NCI-H146 (cell line): ENCODE measurements at places on chromosomes 16 and 17.

- DNase-seq = peak; percentile 98
Observed at GRCh38 chr17:30104575-30105339, 11.9 kb upstream of the NSRP1 start.

GRCh38 chr16:27899736-27900135 is 163.8 kb downstream of the GSG1L start:
- DNase-seq = no peak

GRCh38 chr16:53334581-53334980 is 99.7 kb upstream of the RBL2 start:
- DNase-seq = no peak

DNA sequence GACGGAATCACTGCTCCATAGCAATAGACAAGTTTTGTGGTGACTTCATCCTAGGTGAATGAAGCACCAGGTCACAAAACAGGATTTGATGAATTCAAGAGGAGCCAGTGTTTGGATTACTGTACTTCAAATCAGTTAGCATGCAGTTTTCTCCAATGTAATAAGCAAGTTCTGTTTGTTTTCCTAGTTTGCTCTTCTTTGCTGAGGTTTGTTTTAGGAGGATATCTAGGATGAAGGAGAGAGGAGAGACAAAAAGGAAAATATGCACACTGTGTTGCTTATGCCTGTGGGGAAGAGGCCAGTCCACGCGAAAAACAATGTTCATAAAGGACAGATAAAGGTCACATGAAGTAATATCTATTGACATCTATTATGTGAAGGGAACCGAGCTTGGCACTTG is 9.0 kb downstream of the KRT37 start:
- no peak for DNase-seq

GRCh38 chr16:19649980-19650379 is 68.0 kb downstream of the KNOP1 start:
- DNase-seq = peak; percentile 16

GRCh38 chr17:35791681-35792350 is 3.6 kb downstream of the MMP28 start:
- no peak for DNase-seq

GRCh38 chr16:69566981-69567680 is 1.4 kb downstream of the NFAT5 start:
- DNase-seq = peak; percentile 22

DNA sequence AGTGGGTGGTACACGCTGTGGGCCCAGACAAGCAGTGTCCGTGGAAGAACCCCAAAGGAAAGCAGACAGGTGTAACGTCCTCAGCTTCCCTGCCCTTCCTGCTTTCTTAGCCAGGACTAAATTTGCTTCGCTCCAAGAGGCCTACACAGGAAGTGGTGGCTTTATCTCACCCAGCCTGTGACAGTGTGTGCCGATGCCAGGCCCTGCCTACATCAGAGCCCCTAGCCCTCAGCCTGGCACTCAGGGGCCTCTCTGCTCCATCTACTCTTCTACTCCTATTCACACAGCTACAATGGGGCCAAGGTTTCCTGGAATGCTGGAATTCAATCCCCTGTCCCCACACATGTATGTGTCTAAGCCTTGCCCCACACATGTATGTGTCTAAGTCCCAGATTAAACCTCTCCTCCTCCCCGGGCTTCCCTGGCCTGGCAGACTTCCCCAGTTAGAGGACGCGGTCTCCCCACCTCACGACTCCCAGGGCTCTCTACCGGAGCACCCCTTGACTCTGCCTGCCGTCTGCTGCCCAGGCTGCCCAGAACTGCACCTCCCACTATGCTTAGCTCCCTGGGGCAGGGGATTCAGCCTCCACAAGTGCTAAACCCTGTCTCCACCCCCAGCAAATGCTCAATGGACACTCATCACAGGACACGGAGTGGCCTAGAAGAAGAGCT is 8.2 kb downstream of the PGAP3 start:
- no peak for DNase-seq

DNA sequence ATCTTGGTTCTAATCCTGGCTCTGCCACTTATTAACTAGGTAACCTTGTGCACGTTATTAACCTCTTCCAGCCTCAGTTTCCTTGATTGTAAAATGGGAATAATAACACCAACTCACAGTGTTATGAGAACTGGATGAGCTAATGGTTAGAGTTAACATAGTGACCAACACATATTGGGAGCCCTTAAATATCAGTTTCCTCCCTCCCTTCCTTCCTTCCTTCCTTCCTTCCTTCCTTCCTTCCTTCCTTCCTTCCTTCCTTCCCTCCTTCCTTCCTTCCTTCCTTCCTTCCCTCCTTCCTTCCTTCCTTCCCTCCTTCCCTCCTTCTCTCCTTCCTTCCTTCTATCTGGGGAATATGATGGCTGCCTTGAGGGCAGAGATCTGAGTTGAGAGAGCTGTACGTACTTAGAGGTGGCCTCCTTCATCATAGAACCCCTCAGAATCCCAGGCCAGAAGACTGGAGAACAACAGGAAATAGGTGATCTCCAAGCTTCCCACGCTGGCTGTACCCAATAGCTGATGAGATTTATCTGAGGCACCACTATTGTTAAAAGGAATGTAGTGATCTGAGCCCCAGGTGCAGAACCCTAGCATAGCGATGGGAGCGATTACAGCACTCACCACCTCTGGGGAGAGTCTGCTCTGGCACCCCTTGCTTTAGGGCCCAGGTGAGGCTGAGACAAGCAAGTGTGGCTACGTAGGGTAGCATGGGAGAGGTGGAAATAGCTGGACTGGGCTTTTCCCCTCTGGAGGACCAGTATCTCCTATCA is 26.2 kb downstream of the CCR7 start:
- no peak for DNase-seq

GRCh38 chr17:74852237-74853047 is 7.2 kb downstream of the GRIN2C start:
- DNase-seq = peak; percentile 94

GRCh38 chr17:27038676-27039075 is 255.2 kb upstream of the WSB1 start:
- no peak for DNase-seq

GRCh38 chr17:68599091-68599490 is 2.1 kb downstream of the FAM20A start:
- DNase-seq = no peak

- DNase-seq = peak; percentile 34
Observed at GRCh38 chr17:8117367-8117979, 841 bp downstream of the ALOXE3 start.

GRCh38 chr17:6453279-6454024 is 9.2 kb downstream of the PIMREG start:
- DNase-seq = peak; percentile 18

DNA sequence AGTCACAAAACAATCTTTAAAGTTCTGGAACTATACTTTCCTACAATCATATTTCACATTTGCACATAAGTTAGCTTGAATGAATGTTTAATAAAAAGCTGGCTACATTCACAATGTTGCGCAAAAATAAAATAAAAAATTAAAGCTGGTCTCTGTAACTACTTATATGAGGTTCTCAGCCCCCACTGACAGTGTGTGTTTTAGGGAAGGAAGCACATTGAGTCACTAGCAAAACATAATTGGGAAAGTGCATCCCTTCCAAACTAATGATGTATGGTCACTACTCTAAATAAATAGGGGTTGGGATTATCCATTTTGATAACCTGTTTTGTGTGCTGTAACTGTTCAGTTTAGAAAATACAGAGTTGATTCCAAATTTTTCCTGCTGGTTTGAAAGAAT is 251.9 kb downstream of the IRX3 start:
- no peak for DNase-seq

- DNase-seq = no peak
Observed at GRCh38 chr17:8900207-8900606, 32.7 kb upstream of the PIK3R6 start.

DNA sequence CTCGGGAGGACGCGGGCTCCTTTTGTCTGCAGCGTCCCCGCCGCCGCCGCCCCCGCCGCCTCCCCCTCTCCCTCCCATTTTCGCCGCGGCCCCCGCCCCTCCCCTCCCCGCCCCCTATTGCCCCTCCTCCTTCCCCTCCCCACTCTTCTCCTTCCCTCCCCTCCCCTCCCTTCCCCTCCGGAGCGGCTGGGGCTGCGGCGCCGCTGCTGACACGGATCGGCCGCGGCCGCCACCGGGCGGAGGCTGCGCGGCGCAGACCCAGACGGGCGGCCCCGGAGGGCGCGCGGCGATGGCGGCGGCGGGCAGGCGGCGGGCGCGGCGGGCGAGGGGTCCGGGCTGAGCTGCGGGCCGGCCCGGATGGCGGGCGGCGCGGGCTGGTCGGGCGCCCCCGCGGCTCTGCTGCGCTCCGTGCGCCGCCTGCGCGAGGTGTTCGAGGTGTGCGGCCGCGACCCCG is at the start of gene RAB11FIP4:
Gene RAB11FIP4, plus strand, starts transcription at position 180 of the 454 bp plus-strand sequence. Its CDS starts 178 bp downstream, at position 358.
- peak; percentile 66 for DNase-seq

GRCh38 chr17:38498353-38498752 is 70.1 kb downstream of the ARHGAP23 start:
- DNase-seq = no peak

DNA sequence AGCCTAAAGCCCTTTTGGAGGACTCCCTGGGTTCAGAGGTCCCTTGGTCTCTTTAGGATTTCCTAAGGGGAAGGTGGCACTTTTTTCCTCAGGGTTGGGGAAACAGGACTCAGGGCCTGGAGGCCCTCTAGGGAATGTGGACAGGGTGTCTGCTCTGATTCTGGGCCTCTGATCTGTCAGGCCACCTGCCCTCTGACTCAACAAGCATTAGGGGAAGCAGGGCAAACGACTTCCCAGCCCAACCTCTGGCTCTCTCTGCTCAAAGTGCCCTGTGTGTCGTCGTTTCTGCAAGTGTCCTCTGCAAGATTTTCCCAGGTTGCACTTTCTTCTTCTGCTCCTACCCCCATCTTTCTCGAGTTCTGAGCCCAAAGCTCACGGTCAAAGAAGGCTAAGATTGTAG is 6.6 kb upstream of the IGFBP4 start:
- no peak for DNase-seq

GRCh38 chr17:21162394-21162775 is 35.6 kb downstream of the DHRS7B start:
- DNase-seq = no peak

GRCh38 chr16:78786635-78787034 is 687.2 kb downstream of the WWOX start:
- DNase-seq = no peak

GRCh38 chr16:89811321-89811720 is 5.1 kb downstream of the FANCA start:
- DNase-seq = peak; percentile 90

DNA sequence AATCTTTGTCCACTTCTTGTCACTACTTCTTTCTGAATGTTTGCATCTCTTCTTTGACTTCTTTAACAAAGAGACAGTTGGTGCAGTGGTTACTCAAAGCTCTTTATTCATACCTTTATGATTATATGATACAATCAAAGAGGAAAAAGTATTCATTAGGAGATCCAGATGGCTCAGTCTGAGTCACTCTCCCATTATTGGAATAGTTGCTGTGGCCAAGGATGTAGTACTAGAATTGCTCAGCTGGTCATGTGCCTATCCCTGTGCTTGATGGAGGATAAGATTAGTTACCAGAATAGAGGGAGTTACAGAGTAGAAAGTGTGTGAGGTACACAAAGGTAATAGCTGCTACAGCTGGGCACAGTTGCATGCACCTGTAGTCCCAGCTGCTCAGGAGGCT is 18.3 kb downstream of the BCAS3 start:
- DNase-seq = no peak

DNA sequence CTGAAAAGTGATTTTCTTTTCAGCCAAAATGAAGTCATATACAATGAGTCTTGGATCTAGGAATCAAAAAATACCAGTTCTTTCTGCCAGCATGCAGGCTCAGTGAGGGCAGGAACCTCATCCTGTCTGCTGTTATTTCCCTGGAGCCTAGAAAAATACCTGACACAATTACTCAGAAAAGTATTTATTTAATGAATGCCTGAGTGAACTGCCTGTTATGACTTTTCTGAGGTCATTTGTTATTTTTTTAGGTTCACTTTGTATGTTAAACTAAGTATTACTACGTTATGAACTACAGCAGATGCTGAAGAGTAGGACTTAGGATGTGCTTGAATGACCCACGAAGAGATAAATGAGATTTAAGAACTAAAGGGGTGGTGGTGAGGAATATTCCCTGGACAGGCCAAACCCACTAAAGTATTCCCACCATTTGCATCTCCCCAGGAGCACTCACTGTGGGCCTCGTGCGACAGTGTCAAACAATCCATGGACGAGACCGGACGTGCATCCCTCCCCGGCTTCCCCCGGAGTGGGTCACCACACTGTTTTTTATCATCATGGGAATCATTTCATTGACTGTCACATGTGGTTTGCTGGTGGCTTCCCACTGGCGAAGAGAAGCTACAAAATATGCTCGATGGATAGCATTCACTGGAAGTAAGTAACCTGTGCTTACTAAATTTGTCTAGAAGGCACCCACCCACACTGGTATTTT is 17.1 kb upstream of the VWA3A start:
- DNase-seq = no peak

- no peak for DNase-seq
Observed at GRCh38 chr16:31110106-31111034, 2.2 kb downstream of the BCKDK start.

GRCh38 chr17:42403150-42403549 is 14.9 kb upstream of the STAT3 start:
- no peak for DNase-seq

GRCh38 chr16:75107505-75107904 is 9.1 kb downstream of the LDHD start:
- DNase-seq = no peak

DNA sequence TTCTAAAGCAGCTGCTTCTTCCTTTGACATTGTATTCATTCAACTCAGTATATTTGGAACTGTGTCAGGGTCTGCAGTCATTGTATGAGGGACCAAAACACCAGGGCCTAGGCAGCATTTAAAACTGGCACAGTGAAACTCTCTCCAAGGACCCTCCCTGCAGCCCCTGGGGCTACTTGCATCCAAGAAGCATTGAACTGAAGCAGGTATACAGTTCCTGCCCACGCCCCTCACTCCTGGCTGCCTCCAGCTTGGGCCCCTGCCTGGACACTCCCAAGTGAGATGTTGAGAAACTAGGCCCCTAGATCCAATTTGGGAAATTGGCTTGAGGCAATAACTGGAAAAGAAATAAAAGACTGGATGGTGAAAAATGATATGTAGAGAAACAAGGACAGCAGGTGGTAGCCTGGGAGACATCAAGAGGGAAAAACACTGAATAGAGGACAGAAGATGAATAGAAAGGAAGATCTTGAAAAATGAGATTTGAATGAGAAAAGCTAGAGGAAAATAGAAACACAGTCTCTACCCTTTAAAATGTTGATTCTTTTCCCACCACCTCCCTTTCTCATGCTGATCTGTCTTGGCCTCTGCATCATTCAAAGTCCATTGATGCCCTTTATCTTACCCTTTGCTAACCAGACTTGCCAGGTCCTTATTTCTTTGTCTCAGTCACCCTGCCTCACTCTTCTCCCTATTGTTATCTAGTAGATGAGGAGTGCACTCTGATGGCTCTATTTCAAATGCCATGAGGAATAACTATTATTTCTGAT is 368.8 kb upstream of the CDH8 start:
- no peak for DNase-seq

- no peak for DNase-seq
Observed at GRCh38 chr16:17343028-17343427, 127.7 kb downstream of the XYLT1 start.
